Gastroesophageal sphincter (tissue), 4 donors: ENCODE measurements at places on chromosomes 16 and 17. TPM values are rescaled to one million over a fixed set of nuclear protein-coding genes. Genes with fewer than 3 reads are reported as not detected.
A peak's percentile ranks its signal among the peaks of the same experiment; 100 is the strongest.

Gene COA3
- 55.3 TPM for total RNA-seq

Gene TSPOAP1
- 44.8 TPM for total RNA-seq

Gene WNT3
- 0.67 TPM for total RNA-seq

Gene DNAAF1
- total RNA-seq, result not detected

Gene ITGB3
- total RNA-seq, result 50.5 TPM

- no peak for ATAC-seq
Observed at GRCh38 chr17:82848022-82848592, 8.3 kb upstream of the ZNF750 start.

DNA sequence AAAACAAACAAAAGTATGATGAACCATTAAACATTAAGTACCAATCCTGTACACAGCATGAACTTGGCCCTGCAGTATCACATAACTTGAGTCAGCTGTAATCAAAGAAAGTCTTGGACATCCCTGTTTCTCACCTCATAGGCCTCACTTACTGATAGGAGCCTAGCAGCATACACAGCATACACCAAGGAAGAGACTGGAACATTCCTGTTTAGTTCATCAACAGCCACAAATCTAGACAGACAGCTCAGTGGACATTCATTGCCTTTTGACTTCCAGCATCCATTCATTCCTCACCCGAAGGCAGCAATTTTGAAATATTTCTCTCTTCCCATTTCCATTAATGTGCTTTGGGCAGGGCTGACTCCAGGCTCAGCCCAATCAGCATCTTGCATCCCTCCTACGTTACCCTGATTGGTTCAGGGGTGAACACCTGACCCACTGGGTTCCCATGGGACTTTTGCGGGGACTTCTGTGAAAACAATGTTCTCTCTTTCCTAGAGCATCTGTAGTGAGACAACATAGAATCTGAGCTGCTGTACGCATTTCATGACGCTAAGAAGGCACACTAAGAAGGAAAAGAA, 336.7 kb upstream of the ZFHX3 start:
- no peak for ATAC-seq

- ATAC-seq, result no peak
Observed at GRCh38 chr16:55021595-55022475, 91.2 kb downstream of the IRX5 start.

DNA sequence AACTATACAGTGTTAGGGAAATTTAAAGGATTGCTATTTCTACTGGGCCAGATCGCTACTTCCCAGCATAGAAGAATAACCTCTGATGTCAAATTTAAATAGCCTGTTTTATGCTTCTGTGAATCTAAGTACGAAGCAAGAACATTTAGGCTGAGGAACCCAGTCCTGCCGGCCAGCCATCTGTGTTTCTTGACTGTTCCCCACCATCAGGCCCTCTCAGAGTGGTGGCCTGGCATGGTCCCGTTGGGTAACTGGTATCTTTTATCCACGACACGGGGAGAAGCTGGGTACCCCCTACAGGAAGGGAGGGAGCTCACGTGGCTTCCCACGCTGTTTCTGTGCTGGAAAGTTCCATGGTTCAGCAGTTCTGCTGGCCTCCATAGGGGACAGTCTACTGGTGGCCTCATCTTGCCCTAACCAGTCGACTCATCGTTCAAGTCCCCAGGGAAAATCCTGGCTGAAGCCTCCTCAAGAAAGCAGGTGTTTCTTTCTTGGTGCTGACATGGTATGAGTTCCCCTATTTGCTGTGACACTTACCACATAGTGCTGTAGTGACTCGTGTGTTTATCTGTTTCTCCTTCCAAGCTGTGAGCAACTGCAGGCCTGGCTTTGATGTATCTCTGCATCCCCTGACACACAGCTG, 201.7 kb upstream of the NLRP1 start:
- ATAC-seq, result no peak

GRCh38 chr17:30236766-30237165, 1.3 kb upstream of the SLC6A4 start:
- ATAC-seq, result peak; percentile 75

- ATAC-seq, result peak; percentile 34
Observed at GRCh38 chr16:88030498-88030897, 79.3 kb downstream of the BANP start.

- ATAC-seq, result no peak
Observed at GRCh38 chr17:41284043-41284442, 8.5 kb downstream of the KRTAP9-7 start.

DNA sequence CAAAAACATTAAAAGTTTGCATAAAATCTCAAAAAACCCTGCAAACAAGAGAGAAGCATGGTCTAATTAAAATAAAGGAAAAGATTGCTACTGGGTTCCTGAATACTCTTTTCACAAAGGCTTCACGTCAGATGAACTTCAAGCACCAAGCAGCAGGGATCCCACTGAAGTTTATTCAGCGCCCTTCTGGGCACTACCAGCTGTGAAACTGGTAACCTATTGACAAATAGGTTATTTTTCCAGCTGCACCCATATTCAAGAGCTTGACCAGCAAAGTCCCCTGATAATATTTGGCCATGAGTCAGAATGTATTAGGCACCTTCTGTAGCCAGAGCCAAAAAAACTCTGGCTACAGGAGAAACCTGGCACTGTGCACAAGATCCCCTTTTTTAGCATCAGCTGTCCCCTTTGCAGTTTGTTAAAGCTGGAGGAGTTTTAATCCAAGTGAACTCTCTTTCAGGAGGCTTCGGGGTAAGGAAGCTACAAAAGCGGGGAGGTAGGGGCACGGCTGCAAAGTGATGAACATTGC, 60.3 kb downstream of the GRIN2A start:
- no peak for ATAC-seq

DNA sequence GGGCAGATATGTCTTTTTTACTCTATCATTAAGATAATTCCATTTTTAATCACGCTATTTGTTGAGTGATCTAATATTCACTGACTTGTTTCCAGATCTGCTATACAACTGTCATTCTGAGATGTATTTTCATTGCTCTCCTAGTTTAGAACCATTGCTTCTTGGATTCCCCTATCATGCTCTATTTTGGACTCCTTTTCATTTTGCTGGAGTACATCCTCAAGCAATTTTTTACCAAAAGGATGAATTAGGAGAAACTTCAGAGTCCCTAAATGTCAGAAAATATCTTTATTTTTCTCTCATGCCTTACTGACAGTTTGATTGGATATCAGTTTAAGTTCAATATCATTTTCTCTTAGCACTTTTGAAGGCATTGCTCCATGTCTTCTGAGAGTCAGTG, 9.8 kb downstream of the MT4 start:
- no peak for ATAC-seq

- ATAC-seq, result peak; percentile 63
Observed at GRCh38 chr16:86740906-86741799, 162.8 kb downstream of the FOXL1 start.

- ATAC-seq, result no peak
Observed at GRCh38 chr16:84329843-84330684, 35.4 kb downstream of the WFDC1 start.

DNA sequence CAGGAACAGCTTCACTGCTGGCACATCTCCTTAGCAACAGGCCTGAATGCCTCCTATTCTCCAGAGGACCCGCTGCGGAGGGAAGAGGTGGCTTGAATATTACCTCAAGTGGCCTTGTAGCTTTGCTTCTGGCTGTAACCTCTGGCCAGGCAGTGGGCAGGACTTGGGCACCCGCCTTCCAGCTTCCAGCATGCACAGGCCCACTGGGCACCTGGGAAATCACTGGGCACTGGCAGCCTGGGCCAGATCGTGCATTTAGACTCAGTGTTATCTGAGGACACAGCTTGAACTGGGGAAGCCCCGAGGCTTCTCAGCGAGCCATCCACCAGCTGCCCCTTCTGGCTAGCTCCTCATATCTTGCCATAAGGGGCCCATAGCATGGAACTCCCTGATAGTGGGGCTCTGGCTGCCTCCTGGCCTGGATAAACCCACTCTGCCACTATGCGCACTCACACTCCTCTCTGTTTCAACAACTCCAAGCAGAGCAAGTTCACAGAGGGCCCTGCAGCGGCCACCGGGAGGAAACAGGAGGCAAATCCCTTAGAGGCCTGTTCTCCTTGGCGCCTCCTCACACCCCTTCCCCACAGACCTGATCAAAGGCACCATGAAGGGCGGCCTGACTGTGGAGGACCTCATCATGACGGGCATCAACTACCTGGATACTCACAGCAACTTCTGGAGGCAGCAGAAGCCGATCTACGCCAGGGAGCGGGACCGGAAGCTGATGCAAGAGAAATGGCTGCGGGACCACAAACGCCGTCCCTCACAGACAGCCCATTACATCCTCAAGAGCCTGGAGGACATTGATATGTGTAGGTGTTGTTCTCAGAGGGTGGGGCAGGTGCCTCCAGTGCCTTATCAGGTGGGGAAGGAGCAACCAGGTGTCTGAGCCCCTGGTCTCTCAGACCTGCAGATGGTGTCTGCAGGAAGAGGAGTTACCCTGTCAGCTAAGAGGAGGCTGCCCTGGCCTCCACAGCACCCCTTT, 7.8 kb downstream of the ODAD4 start:
- ATAC-seq, result no peak

DNA sequence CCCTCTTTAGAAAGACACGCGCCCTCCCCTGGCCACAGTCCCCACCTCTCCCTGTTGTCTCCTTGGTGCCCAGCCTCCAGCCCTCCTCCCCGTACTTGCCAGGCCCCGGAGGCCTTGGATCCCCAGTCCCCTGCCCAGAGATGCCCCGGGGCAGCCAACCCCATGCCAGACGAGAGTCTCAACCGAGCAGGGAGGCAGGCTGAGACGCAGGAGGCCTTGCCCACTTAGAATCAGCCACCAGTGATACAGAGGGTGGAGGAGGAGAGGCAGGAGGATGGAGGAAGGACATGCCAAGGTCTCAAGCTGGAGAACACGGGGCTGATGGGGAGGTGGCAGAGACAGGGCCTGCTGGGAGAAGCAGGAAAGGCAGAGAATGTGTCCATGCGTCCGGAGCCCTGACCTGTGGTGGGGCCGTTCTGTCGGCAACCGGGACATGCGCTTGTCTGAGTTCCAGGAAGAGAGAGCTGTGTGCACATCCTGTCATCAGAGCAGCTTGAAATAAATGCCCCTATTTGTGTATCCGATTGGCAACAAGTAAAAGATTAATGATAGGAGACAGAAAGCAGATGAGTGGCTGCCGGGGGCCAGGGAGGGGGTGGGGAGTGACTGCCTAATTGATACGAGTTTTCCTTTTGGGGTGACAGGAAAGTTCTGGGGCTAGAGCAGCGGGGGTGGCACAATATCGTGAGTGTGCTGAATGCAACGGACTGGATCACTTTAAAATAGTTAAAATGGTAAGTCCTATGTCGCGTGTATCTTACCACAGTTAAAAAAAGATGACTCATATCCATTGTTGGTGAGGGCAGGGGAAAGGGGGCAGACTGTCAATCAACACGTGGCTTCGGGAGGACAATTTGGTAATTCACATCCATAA, 44.7 kb upstream of the MEAK7 start:
- peak; percentile 60 for ATAC-seq

DNA sequence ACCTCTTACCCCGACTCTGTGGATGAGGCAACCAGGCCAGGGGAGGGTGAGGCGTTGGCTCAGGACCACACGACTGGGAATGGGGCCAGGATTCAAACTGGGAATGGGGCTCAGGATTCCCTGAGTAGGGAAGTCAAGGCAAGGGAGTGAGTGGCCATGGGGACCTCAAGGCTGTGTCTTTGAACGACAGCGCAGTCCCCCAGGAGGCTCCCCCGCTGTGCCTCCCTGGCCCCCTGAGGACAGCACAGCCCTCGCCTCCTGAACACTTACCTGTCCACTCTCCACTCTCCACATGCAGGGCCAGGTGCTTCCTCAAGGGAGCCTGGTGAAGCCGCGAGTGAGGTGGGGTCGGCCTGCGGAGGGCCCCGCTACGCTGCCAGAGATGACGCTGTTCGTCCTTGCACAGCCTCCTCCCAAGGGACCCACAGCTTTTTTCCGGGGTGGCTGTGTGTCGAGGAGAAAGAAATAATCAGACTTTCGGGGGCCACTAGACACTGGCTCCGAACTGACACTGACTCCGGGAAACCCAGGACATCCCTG, 6.9 kb downstream of the ZNF469 start:
- no peak for ATAC-seq

GRCh38 chr17:49292901-49293300, 62.3 kb upstream of the PHOSPHO1 start:
- no peak for ATAC-seq

DNA sequence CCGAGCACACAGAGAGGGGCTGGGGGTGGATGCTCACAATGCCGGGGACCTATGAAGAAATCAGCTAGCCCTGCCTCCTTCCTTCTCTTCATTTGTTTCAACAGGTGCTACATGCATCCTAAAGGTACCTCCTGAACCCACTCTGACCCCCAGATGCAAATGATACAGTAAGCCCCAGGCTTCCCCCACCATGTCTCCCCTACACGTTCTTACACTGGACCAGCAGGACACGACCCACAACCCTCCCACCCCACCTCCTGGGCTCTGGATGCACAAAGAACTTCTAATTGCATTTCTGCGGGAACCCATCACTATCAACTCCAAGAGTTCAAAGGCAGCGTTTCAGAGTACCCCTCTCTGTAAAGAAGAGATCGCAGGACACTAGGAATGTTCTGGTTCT, 2.1 kb downstream of the XYLT1 start:
- ATAC-seq, result no peak

DNA sequence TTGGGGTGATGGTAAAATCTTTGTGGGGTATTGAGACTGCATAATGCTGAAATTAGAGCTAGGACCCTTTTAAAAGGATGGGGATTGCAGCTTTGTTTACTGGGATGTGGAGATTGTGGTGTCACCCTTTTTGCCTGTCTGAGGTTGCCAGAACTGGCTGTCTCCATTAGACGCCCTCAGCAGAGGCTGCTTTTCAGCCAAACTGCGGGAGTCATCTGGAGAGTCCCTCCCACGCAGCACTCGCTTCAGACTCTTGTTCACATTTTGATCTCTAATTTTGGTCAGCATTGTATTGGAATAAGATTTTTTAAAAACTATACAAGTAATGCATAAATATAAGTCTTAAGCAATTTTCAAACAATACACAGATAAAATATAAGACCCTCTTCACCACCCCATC, 27.9 kb upstream of the JPT2 start:
- ATAC-seq, result no peak

DNA sequence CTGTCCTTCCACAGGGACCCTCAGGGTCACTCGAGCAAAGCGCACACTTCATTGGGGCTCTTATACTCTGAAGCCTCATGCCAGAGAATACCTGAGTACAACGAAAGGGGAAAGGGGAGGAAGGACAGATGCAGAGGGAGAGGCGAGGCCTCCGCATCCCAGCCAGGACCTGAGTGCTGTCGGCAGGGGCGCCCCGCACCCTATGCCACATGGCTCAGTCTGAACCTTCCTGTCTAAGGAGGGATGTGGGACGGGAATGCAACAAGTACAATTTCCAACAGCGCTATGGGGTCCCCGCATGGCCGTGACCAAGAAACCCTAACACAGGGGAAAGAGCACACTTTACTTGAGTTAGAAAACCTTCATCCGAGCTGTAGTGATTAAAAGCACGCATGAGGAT, 39.8 kb upstream of the FAAP100 start:
- ATAC-seq, result no peak
